ENCODE measurements at places on chromosomes 2 and 18.
A peak's percentile ranks its signal among the peaks of the same experiment; 100 is the strongest.

- DNase-seq = no peak
Measured at GRCh38 chr2:20647738-20648137, 3.2 kb downstream of the HS1BP3 start.

- DNase-seq = no peak
Measured at GRCh38 chr2:15449556-15450236, 111.4 kb downstream of the NBAS start.

DNA sequence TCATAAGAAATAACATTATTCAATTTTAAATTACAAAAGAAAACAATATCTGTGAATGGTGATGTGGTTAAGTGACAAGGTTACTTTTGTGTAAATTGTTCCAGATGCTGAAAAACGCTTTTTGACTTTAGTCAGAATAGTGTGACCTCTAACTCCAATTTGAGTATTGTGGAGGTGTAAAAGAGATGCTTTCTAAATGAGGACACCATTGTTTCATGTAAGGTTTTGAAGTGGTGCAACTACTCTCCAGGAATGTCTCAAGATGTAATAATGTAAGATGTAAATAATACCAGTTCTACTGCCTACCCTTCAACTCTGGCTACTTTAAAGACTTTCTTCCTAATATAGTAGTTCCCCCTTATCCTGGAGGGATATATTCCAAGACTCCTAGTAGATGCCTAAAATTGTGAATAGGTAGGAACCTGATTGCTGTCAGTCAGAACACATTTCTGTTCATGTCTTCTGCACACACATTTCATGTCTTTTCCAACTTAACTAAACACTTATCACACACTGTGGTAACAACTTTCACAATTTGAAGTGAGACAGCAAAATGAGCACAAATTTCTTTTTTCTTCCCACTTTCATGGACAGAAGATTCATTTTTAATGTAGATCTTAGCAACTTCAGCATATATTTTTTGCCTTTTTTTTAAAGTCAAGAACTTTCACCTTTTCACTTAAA is 39.1 kb upstream of the PPP1R1C start:
- no peak for DNase-seq

DNA sequence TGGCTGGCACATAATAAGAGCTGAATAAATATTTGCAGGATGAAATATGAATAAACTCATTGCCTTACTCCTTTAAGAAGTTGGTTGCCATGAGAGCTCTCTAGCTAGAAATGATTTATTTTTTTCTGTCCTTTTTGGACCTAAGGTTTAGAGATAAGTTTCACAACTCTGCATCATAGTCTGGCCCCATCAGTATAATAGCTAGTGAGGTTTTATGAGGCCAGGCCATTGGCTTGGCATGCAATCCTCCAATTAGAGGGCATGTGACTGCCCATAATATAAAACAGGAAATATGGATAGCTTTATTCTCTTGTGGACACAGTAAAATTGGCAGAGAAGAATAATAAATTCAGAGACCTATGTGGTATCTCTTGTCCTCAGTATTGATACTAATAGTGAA is 26.2 kb upstream of the INSIG2 start:
- no peak for DNase-seq

- DNase-seq = no peak
Measured at GRCh38 chr2:101678379-101678778, 19.1 kb upstream of the MAP4K4 start.

DNA sequence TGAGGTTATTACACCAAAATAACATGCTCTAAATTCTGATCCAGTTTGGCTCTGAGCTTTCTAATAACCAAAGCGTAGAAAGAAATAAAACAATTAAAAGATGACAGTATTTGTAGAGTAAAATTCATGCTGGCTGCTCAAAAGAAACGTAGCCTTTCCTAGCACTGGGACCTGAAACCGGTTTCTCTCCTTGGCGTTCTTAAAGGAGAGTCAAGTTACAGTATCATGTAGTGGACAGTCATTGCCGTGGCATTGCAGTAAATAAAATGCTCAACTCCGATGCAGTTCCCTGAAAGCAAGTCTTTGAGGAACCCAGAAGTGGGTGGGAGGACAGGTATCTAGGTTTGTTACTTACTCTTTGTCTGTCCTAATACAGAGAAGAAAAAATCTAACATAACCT is 52.7 kb upstream of the ITM2C start:
- no peak for DNase-seq

GRCh38 chr2:220489121-220489520 is 861.7 kb downstream of the SLC4A3 start:
- DNase-seq = no peak

GRCh38 chr2:105782123-105782522 is 37.4 kb downstream of the NCK2 start:
- no peak for DNase-seq

- DNase-seq = no peak
Measured at GRCh38 chr2:216486708-216487107, 11.9 kb upstream of the RPL37A start.

- DNase-seq = peak; percentile 52
Measured at GRCh38 chr18:34494359-34494696, 215.8 kb upstream of the DTNA start.

GRCh38 chr2:64641599-64641998 is 12.1 kb downstream of the SERTAD2 start:
- no peak for DNase-seq

- DNase-seq = no peak
Measured at GRCh38 chr2:11375689-11376027, 31.2 kb upstream of the ROCK2 start.

DNA sequence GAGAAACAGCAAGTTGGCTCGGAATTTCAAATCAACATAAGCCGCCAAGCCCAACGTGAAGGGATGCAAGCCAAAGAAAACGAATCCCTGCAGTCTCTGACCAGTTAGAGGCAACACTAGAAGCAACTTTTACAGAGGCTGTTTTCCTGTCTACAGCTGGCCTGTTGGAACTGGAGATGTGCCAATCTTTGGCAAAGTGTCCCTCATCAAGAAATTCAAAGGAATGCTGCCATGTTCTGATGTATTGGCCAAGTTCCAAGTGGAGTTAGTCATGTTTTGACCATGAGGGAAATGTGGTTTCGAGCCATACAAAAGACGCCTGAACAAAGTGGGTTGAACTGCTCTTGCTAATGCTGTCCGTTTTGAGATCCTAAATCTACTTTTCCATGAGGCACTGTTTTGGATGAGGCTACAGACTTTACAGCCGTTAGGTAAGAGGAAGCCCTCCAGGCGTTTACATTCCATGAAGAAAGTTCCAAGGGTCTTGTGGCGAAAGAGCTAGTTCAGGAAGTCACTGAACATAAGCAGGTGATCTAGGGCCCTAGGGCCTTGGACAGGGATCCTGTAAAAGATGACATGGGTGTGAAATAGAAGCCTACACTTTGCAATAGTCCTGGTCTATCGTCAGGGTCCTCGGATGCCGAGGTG is 140.7 kb upstream of the PXDN start:
- DNase-seq = no peak

DNA sequence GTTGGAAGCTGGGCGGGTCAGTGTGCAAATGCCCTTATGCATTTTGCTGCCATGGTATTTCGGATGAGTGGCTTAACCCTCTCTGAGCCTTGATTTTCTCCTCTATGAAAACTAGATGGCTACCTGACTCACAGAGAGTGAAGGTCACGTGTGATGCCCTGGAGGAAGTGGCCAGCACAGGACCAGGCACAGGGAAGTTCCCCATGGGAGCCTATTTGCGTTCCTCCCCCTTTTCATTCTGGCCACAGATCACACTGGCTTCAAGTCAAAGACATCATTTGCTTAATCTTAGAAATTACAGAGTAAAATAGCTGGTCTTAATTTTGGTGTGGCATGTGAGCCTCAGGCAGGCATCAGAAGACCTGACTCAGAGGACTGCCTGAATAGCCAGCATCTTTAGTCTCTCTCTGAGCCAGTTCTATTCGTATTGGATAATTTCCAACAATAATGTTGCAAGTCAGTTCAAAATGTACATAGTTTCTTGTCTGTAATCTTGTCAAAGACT is 57.6 kb upstream of the CD302 start:
- DNase-seq = no peak

DNA sequence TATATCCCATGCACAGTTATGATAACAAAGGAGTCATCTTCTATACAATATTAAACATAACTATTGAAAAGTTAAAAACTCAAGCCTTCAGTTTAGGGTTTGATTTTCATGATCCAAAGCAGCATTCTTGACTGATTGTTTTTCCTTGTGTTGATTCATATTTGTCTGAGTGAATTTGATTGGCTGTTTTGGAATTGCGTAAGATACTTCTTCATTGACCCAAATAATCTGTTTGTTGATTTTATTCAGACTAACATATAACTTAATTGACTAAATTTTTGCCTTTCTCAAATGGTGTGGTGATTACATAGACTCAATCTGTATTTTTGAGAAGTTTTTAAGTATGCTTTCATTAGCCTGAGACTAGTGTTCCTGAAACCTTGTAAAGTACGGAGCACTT is 305.7 kb upstream of the TNP1 start:
- no peak for DNase-seq

DNA sequence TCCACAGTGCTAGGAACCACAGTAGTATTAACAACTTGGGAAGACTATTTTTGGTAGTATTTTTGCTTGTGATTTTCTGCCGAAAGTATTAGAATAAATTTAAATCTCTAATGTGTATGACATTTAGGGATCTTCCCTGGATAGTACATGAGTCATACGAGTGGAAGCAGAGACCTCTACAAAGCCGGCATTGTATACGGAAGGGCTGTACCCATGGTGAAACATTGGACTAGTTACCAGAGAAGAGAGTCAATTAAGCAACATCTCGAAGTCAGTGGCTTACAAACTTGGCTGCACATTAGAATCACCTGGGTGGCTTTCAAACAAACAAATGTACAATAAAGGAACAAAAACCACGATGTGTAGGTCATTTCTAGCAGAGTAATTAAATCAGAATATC is 1131.7 kb upstream of the LRRTM1 start:
- DNase-seq = no peak

GRCh38 chr2:26780203-26780760 is 5.6 kb upstream of the CENPA start:
- no peak for DNase-seq

GRCh38 chr2:23706613-23707078 is 220.3 kb downstream of the ATAD2B start:
- DNase-seq = no peak

DNA sequence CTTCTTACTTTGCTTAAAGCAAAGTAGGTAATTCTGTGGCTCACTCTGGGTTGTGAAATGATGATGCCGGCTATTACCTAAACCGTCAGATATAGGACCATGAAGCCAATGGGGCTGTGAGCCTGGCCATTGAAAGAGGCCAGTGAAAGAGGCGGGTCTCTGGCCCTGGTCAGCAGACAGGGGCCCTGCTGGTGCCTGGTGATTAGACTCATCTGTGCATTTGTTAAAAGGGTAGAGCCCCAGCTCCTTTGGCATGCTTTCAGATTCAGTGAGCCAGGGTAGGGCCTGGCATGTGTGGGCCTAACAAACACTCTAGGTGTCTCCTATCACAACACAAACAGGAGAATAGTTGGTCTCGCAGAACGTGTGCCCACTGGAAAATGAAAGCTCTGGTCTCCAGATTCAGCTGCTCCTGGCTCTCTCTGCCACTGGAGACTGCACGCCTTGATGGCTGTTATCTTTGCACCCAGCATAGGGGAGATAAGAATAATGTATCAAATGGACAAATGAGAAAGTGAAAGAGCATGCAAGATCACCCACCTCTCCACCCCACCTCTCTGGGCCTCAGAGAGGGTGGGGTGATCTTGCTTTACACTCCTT is 6.9 kb downstream of the LRRC30 start:
- no peak for DNase-seq

GRCh38 chr2:168687314-168687713 is 115.1 kb upstream of the NOSTRIN start:
- DNase-seq = no peak

DNA sequence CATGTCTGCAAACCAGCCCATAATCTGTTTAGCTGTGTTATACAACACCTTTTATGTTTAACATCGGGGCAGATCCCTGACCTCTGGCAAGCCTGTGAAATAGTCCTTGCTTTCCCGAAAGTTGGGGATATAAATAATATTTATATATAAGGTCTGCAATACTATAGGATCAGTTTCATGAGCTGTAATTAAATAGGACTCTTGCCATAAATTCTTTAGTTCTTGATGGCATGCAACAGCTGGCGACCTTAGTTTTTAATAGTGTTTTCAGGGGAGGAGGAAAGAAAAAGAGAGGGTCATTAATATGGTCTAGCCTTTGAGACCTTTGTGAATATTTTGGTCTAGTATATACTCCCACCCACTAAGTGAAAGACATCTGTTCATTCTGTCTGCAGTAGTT is 166.5 kb downstream of the MTX2 start:
- no peak for DNase-seq

GRCh38 chr2:127110985-127111384 is 4.0 kb upstream of the BIN1 start:
- no peak for DNase-seq

DNA sequence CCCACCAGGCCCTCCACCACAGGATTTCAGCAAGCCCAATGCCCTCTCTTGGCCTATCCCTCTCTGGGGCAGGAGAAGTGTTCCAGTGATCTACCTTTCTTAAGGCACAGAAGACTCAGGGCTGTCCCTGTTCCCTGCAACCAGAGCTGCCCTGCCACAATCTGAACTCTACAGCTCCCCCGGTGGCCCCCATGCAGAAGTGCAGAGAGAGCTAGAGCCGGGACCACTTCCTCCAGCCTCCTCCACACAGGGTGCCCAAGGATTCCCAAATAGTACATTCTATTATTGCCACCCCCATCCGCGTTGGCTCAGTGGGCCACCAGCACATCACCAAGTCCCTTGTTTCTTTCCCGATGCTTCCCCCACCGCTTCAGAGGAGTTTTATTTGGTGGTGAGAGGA is 114.8 kb upstream of the PTPRM start:
- peak; percentile 8 for DNase-seq

DNA sequence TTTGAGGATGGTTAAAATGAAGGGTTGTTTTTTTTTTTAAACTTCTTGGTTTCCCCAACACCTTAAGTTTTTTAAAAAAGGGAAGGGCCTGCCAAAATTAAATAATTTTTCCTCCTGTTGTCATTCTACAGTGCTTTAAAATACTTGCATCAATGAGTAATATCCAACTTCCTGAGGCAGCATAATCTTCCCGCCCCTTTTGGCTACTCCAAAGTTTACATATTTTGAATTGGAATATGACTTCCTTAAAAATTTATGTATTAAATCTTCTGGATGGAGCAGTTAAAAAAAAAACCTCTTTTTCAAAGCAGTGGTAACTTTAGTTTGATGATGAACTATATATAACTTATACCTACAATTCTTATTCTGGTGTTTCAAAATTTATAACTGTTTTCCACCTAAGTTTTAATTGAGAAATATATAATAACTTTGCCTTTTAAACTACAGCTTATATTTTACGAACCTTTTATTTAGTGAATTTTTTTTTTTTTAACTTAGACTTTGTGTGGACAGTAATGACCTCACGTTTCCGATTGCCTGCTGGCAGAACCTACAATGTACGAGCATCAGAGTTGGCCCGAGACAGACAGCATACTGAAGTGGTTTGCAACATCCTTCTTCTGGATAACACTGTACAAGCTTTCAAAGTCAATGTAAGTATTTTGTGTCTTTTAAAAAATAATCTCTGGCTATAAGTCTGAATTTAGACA is 49.8 kb downstream of the PTPN4 start:
- no peak for DNase-seq

GRCh38 chr2:64273524-64274398 is 129.5 kb upstream of the PELI1 start:
- no peak for DNase-seq

GRCh38 chr2:218249691-218250090 is 11.1 kb upstream of the GPBAR1 start:
- DNase-seq = no peak

GRCh38 chr2:191155608-191156071 is 4.8 kb upstream of the STAT4 start:
- no peak for DNase-seq

- peak; percentile 3 for DNase-seq
Measured at GRCh38 chr2:8693157-8693821, 11.4 kb downstream of the ID2 start.

- no peak for DNase-seq
Measured at GRCh38 chr2:238119756-238120462, 18.6 kb upstream of the KLHL30 start.

All from C1 segment of cervical spinal cord (tissue), 14 donors.